ENCODE measurements at places on chromosomes 12 and 14.

DNA sequence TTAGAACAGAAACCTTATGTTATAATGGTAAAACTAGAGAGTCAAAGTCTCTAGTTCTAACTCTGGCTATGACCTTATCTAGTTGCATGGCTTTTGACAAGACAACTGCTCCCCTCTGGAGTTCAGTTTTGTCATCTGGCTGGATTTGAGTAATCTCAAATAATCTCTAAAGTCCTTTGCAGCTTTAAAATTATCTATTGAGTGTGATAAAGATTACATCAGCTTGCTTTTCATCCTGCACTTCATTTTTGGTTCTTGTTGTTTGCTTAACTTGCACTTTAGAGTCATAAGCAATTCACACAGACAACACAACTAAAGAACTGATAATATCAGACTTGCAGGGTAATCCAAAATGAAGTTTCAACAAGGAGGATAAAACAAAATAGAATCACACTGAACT lies 2.3 kb downstream of the AKAP5 start:
- DNase-seq = no peak

- no peak for DNase-seq
Observed at GRCh38 chr12:45309836-45310626, 94.1 kb downstream of the ANO6 start.

- no peak for DNase-seq
Observed at GRCh38 chr12:58781609-58782008, 138.7 kb downstream of the LRIG3 start.

- no peak for DNase-seq
Observed at GRCh38 chr12:51222461-51222860, 4.6 kb upstream of the POU6F1 start.

DNA sequence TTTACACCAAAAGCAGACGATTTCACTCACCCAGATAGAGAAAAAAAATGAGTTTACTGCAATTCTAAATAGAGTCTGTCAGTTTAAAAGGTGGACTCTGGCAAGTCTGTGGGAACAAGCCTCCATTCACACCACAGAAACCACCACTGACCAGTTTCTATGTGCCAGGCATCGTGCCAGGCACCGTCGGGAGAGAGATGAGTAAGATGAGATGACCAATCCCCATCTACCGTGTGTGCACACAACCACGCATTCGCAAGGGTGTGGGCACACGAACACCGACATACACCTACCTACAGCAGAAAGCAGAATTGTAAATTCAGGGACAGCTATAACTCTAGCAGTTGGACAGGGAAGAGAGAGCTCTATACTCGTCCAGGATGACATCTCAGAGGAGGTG lies 58.3 kb downstream of the PRIMA1 start:
- no peak for DNase-seq

- DNase-seq = no peak
Observed at GRCh38 chr12:113407931-113408600, 4.4 kb upstream of the SDS start.

DNA sequence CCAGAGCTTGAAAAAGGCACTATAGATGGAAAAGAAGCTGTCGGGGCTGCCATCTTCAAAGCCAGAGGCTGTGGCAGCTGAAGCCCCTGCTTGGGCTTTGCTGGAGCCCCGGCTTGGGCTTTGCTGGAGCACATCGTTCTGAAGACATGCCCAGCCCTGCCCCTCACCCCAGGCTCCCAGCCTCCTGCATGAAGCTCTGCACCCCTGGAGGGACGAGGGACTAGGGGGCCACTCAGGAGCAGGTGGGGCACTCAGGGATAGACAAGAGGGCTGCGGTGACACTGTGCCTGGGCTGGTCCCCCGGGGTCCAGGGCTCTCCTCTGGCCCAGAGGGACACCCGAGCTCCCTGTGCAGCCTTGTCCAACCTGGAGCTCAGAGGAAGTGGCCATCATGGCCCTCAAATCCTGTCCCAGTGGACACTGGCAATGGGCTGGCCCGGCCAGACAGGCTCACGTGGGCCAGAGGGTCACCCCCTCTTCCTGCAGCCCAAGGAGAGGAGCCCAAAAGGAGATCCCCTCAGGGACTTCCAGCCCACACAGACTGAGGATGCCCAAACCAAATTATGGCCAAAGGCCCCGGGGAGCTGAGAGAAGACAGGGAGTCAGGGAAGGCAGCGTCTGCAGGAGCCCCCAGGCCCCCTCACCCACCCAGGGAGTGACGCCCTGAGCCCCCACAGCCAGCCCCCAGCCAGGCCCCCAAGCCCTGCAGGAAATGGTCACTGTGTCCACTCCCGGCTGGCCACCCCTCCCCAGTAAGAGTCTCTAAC lies 23.1 kb upstream of the C14orf180 start:
- no peak for DNase-seq

DNA sequence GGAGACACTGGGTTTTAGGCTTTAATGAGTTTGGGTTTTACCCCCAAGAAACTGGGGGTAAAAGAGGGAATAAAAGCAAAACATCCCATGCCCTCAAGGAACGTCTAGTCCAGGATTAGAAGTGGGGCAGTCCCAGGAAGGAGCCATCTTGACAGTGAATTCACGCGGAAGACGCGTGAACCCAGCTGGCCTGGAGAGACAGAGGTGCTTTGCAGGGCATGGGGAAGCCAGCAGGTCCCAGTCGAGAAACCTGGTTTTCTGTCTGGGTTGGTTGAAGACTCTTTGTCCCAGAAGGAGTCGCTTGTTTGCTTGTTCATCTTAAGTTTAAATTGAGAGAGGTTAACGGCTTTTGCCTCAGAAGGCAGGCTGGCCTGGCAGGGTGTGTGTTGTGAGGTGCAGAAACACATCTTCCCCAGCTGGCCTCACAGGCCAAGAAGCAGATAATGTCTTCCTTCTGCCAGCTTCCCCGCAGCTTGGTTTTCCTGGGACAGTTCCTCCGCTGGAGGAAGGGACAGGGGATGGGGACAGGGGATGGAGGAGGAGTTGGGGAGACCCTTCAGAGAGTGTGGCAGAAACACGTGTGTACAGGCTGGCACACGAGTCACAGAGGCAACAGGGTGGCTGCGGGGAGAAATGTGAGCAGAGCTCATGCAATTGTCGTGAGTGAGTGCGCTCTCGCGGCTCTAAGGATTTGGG lies 18.5 kb upstream of the CD9 start:
- no peak for DNase-seq

GRCh38 chr14:91235841-91236240 lies 8.7 kb downstream of the GPR68 start:
- no peak for DNase-seq

DNA sequence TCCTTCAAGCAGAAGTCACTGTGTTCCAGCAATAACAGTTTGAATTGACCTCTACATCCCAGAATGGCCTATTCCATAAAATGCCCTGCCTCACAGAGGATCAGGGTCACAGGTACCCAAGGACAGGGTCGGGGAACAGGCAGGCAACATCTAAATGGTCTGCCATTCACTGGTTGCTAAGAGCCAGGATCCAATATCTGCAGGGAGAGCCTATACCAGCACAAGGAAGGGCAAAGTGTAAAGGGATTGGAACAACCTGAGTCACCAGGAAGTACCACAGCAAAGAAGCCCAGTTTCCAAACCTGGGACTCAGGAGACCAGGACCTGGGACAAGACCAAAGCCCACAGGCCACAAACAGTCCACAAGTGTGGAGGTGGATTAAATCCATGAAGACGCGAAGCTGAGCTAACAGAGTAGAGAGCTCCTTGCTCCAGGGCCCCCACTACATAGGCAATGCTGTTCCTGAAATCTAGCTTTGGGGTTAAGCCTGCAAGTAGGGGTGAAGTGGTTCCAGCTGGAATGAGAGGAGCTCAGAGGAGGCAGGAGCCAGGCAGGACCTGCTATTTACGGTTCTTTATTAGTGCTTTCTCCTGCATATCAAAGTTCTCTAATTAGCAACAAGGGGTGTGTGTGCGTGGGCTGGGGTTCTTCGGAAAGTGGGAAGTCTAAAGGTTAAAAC lies 274.3 kb downstream of the BCL11B start:
- DNase-seq = no peak

- no peak for DNase-seq
Observed at GRCh38 chr12:57452937-57453509, 2.1 kb upstream of the INHBE start.

- DNase-seq = no peak
Observed at GRCh38 chr12:85572956-85573355, 263.3 kb downstream of the RASSF9 start.

DNA sequence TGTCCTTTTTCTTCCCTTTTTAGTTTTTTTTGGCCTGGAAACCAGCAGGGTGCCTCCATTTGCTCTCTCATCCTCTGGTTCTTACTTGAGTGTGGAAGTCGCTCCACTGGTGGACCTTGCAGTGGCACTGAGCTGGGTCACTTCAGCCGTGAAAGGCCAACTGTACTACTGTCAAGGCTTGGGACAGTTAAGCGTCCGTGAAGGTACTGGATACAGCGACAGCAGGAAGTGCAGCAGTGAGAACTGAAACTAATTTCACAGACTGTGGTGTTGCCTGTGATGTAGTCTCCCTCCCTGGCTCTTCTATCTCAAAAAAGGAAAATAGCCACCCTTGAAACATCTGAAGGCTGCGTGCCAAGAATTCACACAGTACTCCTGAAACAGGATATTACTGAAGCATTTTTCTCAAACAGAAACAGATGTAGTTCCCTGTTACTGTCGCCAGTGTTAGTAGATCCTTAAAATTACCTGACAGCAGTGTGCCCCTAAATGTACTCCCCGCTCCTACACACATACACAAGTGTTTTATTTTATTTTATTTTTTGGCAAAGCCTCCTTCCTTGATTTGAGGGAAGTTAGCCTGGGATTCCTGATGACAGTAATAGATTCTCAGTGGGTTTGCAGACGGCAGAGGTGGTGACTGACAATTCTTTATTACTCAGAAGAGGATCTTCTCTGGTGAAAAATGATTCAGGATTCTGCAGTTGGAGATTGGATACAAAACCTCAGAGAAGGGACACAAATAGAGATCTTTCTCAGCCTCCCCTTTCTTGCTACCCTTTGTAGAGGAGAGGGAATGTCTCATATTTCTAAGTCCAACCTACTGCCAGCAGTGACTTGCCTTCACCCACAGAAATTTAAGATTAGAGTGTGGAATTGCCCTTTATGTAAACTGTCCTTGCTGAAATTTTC lies 4.4 kb downstream of the SUSD6 start:
- no peak for DNase-seq

- no peak for DNase-seq
Observed at GRCh38 chr14:32677129-32677780, 261.4 kb upstream of the NPAS3 start.

- no peak for DNase-seq
Observed at GRCh38 chr14:104940526-104941150, 16.0 kb downstream of the PLD4 start.

GRCh38 chr14:78324353-78324752 lies 154.2 kb downstream of the NRXN3 start:
- DNase-seq = no peak

- DNase-seq = no peak
Observed at GRCh38 chr14:29892327-29892726, 35.3 kb downstream of the PRKD1 start.

GRCh38 chr12:81417056-81417455 lies 339.2 kb downstream of the ACSS3 start:
- DNase-seq = no peak

- DNase-seq = no peak
Observed at GRCh38 chr12:12965836-12966235, 13.9 kb upstream of the GPRC5D start.

DNA sequence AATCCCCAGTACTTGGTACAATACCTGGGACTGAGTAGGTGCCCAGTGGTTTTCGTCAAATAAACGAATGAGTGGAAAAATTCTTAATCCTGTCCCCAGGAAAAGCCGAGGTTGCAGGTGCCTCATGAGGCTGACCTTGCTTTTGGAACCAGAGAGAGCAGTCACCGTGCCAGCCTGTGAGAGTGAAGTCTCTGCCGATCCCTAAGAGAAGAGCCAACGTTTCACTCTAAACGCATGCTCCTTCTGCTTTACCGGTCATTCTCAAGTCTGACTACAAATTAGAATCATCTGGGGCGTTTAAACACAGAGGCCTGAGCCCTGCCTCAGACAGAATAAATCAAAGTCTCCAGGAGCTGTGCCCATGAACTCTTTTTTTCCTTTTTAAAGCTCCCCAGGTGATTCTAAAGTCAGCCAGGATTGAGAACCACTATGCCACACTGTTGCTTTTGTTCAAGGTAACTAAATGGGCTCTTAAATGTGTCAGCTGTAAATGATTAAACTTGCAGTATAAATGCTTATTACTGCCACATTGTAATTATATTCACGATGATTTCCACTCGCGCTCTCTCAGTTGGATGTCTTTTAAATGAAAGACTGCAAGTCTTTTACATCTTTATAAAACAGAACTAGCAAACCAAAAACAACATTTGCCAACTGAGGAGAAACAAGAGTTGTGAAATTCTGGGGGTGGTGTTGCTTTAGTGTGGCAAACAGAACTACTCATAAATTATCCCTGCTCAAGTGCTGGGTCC lies 26.9 kb downstream of the TCP11L2 start:
- no peak for DNase-seq

DNA sequence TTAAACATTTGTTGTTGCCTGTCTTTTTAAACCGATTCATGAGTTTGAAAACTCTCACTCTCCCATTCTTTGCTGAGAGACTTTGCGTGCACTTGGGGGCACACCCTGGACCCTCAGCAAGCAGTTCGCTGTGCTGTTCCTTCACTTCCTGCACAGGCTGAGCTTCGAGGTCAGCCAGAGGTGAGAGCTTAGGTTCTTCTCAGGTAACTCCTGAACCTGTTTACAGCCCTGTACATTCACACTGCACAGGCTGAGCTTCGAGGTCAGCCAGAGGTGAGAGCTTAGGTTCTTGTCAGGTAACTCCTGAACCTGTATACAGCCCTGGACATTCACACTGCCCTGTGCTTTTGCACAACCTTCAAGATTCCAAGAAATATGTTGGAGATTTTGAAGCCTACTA lies 9.8 kb upstream of the CLECL1 start:
- DNase-seq = no peak

DNA sequence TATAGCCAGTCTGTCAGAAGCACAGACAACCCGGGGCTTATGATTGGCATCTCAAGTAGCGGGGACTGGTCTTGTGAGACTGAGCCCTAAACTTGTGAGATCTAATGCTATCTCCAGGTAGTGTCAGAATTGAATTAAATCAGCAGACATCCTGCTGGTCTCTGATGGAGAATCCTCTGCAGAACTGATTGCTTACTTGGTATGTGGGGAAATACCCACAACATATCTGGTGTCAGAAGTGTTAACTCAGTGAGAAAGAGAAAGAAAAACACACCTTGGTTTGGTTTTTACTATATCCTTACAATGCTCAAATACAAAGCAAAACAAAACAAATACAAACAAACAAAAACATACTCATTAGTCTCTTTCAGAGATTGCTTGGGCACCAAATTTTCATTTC lies 10.0 kb downstream of the SEL1L start:
- DNase-seq = no peak

DNA sequence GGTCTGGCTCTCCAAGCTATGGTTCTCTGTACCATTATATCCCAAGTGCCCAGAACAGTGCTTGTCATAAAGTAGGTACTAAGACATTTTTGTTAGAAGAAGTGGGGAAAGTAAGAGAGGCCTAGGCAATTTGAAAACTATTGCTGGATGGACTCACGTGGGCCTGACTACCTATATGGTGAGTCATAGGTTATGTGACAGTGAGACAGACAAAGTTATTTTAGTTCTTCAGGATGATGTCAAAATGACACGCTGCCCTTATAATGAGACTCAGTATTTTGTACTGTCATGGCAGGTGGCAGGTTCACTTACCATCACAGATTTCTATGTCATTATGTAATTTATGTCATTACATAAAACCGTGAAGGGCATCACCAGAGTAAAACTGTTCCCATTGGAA lies 53.1 kb downstream of the PARP11 start:
- DNase-seq = no peak

- DNase-seq = no peak
Observed at GRCh38 chr12:56932146-56932545, 2.1 kb downstream of the SDR9C7 start.

All from stimulated activated CD8-positive, alpha-beta memory T cell treated with anti-CD3 and anti-CD28 coated beads, Interleukin-4, amount 100 ng/mL, for 4 hours (primary cell).